ENCODE measurements at places on chromosomes 16 and 17.

- DNase-seq = no peak
Measured at GRCh38 chr16:55515111-55515510, 6.2 kb downstream of the LPCAT2 start.

- no peak for DNase-seq
Measured at GRCh38 chr17:39660397-39661385, 4.5 kb upstream of the TCAP start.

DNA sequence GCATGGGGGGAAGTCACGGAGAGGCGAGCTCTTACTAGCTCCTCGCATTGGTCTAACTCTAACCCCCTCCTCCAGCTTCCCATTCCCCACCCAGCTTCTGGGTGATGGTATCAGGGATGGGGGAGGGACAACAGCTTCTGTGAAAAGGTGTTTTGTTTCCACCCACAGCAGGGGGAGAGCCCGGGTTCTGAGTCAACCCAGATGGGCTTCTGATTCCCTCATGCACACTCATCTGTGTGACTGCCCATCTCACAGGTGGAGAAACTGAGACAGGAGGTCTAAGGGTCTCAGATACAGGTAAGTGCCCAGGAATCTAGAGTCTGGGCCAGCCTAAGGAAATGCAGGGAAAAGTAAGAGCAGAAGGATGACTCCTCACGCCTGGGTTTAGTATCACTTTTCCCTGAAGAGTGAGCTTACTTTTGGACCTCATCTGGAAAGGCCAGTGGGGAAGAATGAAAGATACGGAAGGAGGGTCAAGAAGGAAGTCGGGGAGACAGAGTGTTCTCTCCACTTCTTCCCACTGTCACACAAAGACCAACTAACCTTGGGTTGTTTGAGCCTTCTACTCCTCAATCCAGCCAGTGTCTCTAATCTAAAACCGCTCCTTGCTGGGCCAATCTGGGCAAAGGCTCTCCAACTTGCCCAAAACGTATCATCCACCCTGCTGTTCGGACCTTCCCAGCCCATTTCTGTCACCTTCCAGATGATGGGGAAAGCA, 3.1 kb upstream of the TLCD2 start:
- DNase-seq = peak; percentile 77

DNA sequence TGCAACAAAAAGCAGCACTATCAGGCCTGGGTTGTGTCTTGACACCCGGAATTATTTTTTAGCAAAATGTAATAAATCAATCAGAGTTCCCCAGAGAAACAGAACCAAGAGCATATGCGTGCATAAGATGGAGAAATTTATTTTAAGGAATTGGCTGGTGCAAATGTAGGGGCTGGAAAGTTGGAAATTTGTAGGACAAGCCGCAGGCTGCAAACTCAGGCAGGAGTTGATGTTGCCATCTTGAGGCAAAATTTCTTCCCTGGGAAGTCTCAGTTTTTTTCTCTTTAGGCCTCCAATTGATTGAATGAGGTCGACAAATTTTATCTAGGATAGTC, 158.9 kb upstream of the FAM20A start:
- no peak for DNase-seq

DNA sequence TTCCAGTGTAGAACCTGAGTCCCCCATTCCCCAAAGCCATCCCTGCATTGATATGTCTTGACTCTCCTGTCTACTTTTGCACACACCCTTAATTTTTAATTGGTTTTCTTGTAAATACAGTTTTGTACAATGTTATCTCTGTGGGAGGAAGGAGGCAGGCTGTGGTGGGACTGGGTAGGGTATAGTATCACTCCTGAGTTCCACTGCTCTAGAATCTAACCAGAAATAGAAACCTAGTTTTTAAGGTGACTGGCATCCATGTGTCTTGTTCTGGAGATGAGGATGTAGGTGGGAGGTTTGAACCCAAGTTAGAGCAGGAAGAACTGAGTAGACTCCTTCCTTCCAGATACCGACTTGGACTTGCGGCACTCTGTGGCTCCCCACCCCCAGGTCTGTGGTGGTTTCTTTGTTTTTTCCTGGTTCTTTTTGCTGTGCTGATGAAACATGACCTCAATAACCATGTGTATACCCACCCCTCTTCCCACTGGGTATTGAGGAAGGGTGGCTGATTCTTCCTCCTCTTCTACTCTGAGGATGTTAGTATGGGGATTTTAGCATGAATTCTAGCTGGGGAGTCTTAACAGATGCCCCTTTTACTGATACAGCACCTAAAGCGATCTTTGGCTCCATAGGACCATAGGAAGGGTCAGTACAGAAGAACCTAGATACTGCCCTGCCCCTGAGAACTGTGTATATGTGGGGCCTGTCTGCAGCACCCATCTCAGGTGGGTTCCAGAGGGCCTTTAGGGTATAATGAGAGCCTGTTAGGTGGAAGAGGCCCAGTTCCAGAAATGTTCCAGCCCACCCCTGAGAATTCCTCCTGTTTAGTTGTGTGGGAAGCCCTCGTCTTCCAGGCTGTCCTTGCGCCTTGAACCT, 48.7 kb downstream of the SF3B3 start:
- no peak for DNase-seq

GRCh38 chr17:61384692-61385576, 14.7 kb upstream of the TBX2 start:
- no peak for DNase-seq

DNA sequence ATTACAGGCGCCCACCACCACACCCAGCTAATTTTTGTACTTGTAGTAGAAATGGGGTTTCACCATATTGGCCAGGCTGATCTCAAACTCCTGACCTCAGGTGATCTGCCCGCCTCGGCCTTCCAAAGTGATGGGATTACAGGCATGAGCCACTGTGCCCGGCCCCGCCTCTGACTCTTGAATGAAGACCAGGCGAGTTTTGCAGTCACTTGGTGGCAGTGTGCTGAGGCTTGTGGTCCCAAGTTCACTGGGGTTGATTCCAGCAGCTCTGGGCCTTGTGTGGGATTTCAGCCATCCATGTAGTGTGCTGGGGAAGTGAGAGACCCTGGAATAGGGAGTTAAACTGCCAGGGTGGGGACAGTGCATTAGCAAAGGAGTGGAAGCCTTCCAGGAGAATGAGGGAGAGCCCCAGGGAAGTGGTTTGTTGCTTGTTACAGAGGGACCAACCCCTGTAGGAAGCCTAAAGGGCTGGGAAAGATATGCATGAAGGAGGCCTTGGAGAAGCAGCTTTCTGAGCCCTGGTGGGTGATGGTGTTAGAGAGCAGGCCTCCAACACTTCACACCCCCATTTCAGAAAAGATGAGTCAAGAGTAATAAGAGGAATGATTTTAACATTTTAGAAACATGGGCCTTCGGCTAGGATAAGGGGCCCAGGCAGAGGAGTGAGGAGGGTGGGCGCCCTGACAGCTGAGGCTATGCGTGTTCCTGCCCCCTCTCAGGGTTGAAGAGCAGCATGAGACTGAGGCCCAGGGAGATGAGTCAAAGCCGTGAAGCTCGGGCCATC, 14.5 kb downstream of the PSKH1 start:
- DNase-seq = no peak

DNA sequence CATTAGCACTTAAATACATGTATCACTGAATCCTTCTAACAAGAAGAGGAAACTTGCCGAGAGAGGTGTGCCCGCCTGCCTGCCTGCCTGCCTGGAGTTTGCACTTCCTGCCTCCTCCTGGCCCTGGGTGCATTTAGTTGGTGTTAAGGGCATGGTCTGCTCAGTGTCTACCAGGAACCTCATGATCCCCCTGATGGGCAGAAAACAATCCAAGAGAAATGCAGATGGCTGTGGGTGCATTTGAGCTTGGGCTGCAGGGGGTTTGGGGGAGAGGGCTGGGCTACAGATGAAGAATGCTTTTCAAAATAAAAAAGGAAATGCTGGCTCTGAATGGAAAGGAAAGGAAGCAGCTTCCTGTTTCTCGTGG, 10.1 kb downstream of the KSR1 start:
- DNase-seq = no peak

GRCh38 chr16:68406458-68407152, 41.7 kb downstream of the SMPD3 start:
- DNase-seq = no peak

DNA sequence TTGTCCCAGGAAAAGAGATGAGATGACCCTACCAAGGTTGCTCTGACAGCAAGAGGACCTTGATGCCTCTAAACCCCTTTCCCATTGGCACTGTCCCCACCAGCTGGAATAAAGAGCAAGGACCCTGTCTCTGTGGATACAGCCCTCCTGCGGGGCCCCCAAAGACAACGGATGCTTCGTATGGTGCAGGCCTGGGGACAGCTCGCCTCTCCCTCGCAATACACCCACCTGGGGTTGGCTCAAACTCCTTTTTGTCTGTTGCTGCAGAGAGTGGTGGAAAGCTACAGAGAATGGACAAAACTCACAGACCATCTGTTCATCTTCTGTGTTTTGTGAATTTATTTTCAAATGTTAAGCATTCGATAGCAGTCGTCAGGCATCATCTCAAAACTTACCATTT, 27.6 kb upstream of the CACNG3 start:
- no peak for DNase-seq

DNA sequence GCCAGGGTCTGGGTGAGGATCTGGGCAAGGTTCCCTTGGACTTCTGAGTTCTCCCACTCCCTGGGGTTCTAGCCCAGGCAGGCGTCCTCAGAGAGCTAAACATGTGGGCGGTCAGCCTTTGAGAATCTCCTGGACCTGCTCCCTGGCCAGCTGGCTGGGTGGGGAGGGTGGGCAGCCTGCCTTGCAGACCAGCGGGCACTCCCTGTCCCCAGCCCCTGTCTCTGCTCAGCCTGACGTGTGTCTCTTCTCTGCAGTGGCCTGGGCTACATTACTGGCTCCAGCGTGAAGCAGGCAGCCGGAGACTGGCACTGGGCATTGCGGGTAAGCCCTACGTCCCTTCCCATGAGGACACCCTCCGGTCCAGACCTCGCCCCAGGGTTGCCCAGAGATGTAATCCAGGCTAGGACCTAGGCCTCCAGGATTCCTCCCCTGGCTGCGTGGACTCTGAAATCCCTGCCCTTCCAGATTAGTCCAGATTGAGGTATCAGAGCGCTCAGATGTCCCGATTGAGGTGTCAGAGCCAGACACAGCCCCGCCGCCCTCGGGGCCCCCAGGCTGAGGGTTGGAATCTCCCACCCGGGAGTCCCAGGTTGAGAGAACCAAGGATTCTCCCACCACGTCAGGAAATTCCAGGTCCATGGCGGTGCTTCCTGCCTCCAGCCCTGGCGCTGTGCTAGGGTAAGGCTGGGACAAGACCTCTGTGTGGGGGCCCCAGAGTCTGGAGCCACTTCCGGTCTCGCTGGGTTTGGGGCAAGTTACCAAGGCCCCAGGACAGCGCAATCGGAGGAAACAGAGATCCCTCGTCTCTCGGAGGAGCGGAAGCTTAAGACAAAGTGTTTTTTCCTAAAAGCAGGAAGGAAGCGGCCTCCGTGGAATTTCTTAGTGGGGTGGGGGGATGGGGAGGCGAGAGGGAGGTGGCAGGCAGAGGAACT, 24.1 kb downstream of the MYBBP1A start:
- DNase-seq = no peak

GRCh38 chr16:62831235-62831850, 795.1 kb upstream of the CDH8 start:
- DNase-seq = no peak

- DNase-seq = no peak
Measured at GRCh38 chr16:76108460-76108859, 168.7 kb upstream of the CNTNAP4 start.

GRCh38 chr16:35352431-35352830, 1893.0 kb downstream of the TP53TG3F start:
- no peak for DNase-seq

DNA sequence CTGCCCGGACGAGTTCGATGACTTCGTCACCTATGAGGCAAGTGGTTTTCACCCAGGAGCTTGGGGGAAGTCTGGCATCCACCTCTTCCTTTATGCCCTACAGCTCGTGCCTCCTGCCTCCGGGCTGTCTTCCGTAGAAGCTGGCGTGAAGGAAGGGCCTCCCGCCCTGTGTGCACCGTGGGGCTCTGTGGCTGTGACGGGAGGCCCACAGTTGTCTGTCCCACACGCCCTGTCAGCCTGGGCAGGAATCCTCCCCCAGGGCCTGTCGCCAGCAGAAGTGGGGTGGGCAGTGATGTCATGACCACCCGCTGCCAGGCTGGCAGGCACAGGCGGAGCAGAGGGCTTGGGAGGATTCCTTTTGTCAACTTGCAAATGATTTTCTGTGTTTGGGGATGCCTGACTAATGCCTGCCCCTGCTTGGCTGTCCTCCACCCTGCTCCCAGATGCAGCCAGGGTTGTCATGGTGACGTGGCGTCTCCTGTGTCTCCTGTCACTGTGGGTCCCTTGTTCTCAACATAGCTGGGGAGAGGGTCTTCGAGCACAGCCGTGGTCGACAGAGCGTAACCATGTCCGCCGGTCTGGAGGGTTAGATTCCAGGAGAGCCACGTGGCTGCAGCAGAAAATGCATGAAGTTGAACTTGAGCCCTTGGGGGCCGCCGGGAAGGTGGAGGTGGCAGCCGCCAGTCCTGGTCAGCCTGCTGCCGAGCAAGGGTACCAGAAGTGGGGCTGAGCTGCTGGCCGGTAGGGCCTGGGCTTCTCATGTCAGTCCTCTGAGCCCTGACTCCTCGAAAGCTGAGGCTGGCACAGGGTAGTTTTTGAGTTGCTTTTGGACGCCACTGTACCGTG, 46.1 kb downstream of the RAB11FIP3 start:
- DNase-seq = no peak

GRCh38 chr16:12546918-12547607, 256.6 kb downstream of the CPPED1 start:
- no peak for DNase-seq

GRCh38 chr17:77768248-77768852, 190.2 kb upstream of the TNRC6C start:
- no peak for DNase-seq

DNA sequence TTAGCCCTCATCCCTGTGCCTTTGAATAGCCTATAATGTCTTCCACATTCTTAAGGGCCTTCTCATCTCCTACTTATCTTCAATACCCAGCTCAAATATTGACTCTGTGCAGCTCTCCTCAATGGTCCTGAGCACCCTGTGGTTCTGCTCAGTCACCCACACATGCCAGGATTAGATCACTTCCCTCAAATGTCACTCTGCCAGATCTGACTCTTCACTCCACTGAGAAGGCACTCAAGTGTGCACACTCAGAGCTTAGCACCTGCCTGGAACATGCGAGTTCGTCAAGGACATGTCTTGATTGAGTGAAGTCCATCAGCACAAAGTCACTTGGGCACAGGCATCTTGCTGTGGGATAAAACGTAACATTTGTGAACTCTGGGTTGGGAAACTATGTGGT, 404.8 kb downstream of the CDH13 start:
- no peak for DNase-seq

- no peak for DNase-seq
Measured at GRCh38 chr17:79558091-79558900, 52.6 kb downstream of the RBFOX3 start.

DNA sequence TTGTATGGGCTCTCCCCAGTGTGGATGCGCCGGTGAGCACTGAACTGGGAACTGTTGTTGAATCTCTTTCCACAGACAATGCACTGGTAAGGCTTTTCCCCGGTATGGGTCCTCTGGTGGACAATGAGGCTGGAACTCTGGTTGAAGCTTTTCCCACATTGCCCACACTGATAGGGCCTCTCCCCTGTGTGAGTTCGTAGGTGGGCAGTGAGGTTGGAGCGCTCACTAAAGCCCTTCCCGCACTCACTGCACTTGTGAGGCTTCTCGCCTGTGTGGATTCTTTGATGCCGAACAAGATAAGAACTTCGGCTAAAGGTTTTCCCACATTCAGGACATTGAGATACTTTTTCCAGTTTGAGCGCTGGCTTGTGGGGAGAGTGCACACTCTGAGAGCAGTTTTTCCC, 17.8 kb downstream of the ZSCAN32 start:
- no peak for DNase-seq
